Breast epithelium (tissue), 4 donors: ENCODE measurements at places on chromosomes 5 and 9.

GRCh38 chr5:173736923-173737412 is 120.5 kb upstream of the BOD1 start:
- no peaks in the 10 kb centered on the region for H3K4me1 ChIP-seq
- H3K27ac ChIP-seq: no peak overlapping the region
- DNase-seq: no peak
- H3K27me3 ChIP-seq: no peaks in the 10 kb centered on the region

- no peak for DNase-seq
- H3K36me3 ChIP-seq: peaks cover 5% of the 10 kb centered on the region
- H3K27ac ChIP-seq: no peak overlapping the region
- H3K4me3 ChIP-seq: no peak overlapping the region
- H3K27me3 ChIP-seq: no peaks in the 10 kb centered on the region
Measured at GRCh38 chr5:79386679-79387078, 127.3 kb downstream of the HOMER1 start.

- no peak for DNase-seq
- no peaks in the 10 kb centered on the region for H3K36me3 ChIP-seq
- no peaks in the 10 kb centered on the region for H3K4me1 ChIP-seq
- H3K27me3 ChIP-seq: no peaks in the 10 kb centered on the region
- no peak overlapping the region for H3K27ac ChIP-seq
Measured at GRCh38 chr9:2907411-2907810, 63.5 kb upstream of the PUM3 start.

DNA sequence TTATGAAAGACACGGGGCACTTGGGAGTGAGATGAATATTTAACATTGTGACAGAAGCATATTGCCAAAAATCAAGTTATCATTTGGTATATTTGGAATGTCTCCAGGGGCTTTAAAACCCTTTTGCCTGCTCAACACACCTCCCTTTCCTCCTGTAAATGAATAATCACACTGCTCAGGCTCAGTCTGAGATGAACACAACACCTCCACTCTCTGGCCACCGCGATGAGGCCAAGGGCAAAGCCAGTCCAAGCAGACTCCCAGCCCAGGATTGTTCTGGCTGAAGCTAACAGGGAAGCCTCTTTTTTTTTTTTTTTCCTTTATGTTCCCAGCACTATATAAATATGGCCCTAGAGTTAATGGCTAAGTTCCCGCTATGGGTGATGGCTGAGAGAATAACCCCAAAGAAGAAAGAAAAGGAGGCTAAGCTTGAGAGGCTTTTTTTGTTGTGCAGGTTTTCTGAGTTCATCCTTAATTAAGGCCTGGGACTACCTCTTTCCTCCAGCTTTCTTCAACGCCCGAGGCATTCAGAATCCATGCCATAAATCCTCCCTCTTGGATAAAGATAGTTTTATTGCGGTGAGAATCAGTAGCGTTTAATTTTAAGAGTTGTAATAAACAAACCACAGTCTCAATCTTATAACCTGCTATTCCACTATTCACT is 10.5 kb upstream of the ERAP1 start:
- H3K27ac ChIP-seq: no peak overlapping the region
- no peak overlapping the region for H3K4me3 ChIP-seq
- no peak for DNase-seq
- no peaks in the 10 kb centered on the region for H3K4me1 ChIP-seq
- H3K36me3 ChIP-seq: no peaks in the 10 kb centered on the region

GRCh38 chr5:5420251-5420650 is 2.2 kb upstream of the ICE1 start:
- H3K27ac ChIP-seq: no peak overlapping the region
- peaks cover 16% of the 10 kb centered on the region for H3K4me1 ChIP-seq
- DNase-seq: no peak
- H3K4me3 ChIP-seq: no peak overlapping the region
- H3K36me3 ChIP-seq: no peaks in the 10 kb centered on the region
- no peaks in the 10 kb centered on the region for H3K27me3 ChIP-seq

DNA sequence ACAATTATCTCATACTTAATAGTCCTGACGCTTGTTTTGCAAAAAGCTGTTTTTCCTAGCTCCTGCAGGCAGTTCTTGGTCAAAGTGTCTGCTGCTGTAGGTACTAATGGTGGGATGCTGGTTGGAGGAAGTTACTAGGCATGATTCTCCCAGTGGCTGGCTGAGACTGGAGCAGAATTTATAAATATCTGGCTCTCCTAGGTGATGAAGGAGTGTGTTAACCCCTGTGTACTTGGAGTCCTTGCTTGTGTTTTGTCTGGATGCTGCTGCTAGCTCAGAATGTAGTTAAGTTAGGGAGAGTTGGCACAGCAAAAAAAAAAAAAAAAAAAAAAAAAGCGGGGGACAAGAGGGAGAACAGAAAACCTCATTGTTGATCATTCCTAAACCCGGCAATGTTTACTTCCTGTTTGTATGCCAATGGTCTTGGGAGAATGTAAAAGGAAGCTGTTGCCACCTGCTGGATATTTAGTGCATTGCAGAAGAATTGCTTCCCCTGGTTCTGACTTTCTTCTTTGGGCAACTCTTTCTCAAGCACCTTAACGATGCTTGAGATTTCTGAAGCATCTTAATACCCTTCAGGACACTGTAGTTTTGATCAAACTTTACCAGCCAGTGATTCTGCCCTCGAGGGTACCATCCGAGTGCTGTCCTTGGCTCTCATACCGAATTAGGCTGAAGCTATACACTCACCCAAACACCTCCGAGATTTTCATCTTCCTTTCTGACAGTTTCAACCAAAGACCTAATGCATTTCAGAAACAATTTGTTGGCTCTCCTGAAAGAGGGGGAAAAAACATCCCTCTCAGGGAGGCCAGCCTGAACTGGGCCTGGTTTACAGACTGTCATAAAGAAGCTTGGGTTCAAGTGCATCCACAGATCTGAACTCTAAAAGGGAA is 71.7 kb upstream of the WWC1 start:
- no peaks in the 10 kb centered on the region for H3K36me3 ChIP-seq
- no peaks in the 10 kb centered on the region for H3K4me1 ChIP-seq
- no peak overlapping the region for H3K27ac ChIP-seq
- H3K27me3 ChIP-seq: no peaks in the 10 kb centered on the region
- DNase-seq: peak; percentile 44
- H3K4me3 ChIP-seq: no peak overlapping the region

- H3K4me1 ChIP-seq: no peaks in the 10 kb centered on the region
- DNase-seq: no peak
- no peak overlapping the region for H3K27ac ChIP-seq
- no peak overlapping the region for H3K4me3 ChIP-seq
Measured at GRCh38 chr5:69000949-69001348, 92.9 kb upstream of the SLC30A5 start.

- no peak overlapping the region for H3K27ac ChIP-seq
- H3K27me3 ChIP-seq: no peaks in the 10 kb centered on the region
- DNase-seq: no peak
- no peak overlapping the region for H3K4me3 ChIP-seq
- H3K4me1 ChIP-seq: no peaks in the 10 kb centered on the region
Measured at GRCh38 chr5:137366526-137366925, 132.6 kb downstream of the SPOCK1 start.

DNA sequence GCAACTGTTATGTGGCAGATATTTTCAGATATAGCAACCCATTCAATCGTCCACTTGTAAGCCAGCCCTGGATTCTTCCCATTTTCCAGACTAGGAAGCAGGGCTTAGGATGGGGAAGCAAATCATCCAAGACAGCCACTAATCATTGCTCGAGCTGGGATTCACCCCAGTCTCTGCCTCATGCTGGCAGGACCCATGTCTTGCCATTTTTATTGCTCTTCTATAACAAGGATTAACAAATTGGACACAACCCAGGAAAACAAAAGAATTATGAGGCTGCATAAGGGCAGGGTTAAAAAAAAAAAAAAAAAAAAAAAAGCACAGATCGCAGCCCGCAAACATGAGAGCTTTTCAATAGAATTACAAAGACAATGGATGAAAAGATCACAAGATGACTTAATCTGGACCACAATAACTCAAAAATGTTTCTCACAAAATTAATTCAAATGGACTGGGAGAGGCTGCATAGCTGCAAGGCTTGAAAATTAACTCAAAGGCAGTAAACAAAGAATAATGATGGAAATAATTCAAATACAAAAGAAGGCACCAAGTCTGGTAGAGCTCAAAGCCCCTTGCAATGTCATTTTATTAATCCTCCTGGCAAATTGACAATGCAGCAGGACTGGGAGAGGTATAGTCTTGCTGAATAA is 40.7 kb downstream of the ASTN2 start:
- no peak overlapping the region for H3K4me3 ChIP-seq
- no peaks in the 10 kb centered on the region for H3K27me3 ChIP-seq
- H3K4me1 ChIP-seq: no peaks in the 10 kb centered on the region
- no peaks in the 10 kb centered on the region for H3K36me3 ChIP-seq

GRCh38 chr9:4904322-4905134 is 80.5 kb upstream of the JAK2 start:
- H3K4me3 ChIP-seq: no peak overlapping the region
- H3K27ac ChIP-seq: no peak overlapping the region
- H3K27me3 ChIP-seq: no peaks in the 10 kb centered on the region
- no peaks in the 10 kb centered on the region for H3K36me3 ChIP-seq
- no peak for DNase-seq
- H3K4me1 ChIP-seq: no peaks in the 10 kb centered on the region

GRCh38 chr9:135069558-135070197 is 17.8 kb upstream of the OLFM1 start:
- no peak for DNase-seq
- no peak overlapping the region for H3K4me3 ChIP-seq
- no peak overlapping the region for H3K27ac ChIP-seq
- no peaks in the 10 kb centered on the region for H3K36me3 ChIP-seq

DNA sequence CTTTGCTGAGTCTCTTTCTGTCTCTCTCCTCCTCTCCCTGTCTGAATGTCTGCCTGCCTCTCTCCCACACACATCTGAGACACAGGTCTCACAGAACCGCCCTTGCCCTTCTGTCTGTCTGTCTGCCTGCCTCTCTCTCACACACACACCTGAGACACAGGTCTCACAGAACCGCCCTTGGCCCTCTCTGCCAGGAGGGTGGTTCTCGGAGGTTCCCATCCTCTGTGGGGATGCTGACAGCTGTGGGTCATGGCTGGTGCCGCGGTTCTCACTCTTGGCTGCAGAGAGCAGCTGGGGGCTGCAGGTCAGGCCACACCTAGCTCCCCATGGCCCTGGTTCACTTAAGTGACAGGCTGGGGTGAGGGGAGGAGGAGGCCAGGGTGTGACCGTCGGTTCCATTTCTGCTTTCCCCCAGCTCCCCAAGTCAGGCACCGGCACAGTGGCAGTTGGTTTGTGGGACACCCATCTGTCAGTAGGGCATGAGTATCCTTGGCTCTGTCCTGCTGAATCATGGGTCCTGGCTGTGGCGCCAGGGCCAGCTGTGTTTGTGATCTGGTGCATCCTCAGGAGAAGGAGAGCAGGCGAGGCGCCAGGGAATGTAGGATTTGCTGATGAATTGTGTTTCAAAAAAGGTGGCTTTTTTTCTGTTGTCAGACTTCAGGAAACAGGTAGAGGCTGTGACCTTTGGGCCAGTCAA is 42.3 kb upstream of the CLPTM1L start:
- no peaks in the 10 kb centered on the region for H3K4me1 ChIP-seq
- H3K27me3 ChIP-seq: no peaks in the 10 kb centered on the region
- H3K36me3 ChIP-seq: no peaks in the 10 kb centered on the region
- DNase-seq: no peak

DNA sequence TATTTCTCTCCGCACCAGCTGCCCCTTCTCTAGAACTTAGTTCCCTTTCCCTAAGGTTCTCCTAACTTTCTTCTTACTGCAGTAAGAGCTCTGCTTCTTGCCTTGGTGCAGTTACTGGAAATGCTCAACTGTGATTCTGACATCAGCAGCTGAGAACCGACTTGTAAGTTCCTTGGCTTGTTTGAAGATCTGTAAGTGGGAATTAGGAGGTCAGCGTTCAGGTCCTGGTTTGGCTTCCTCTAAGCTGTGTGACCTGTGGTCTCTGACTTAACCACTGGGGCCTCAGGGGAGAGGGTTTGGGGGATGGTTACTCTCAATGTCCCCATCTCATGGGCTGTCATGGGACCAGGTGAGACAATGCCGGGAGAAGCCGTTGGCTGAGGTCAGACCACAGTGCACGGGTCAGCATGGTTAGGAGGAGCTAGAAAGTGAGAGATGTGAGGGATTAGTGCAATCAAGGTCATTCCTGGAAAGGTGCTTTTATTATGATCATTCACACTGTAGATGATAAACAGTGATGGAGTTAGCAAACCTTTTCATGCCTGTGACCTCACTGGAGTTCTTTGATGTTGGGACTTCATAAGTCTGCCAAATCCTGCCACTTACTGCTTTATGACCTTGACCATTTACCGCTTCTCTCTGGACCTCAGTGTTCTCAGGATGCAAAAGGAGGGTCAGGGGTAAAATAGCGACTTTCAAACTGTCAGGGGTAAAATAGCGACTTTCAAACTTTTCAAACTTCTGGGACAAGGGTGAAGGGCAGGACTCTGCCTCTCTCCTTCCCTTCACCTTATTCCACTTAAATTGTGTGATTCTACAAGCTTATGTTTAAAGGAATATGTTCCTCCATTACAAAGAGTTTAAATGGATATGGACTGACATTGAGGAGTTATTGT is 7.3 kb downstream of the PAPPA start:
- H3K36me3 ChIP-seq: no peaks in the 10 kb centered on the region
- no peaks in the 10 kb centered on the region for H3K27me3 ChIP-seq
- no peaks in the 10 kb centered on the region for H3K4me1 ChIP-seq
- no peak overlapping the region for H3K27ac ChIP-seq
- no peak for DNase-seq
- H3K4me3 ChIP-seq: no peak overlapping the region
